Right ventricle myocardium inferior (tissue), 1 donor: ENCODE measurements at places on chromosomes 4 and X.

GRCh38 chrX:13223868-13224567, 95.8 kb downstream of the ATXN3L start:
- DNase-seq: no peak

GRCh38 chr4:154584259-154584658, 6.3 kb downstream of the FGA start:
- DNase-seq: no peak

DNA sequence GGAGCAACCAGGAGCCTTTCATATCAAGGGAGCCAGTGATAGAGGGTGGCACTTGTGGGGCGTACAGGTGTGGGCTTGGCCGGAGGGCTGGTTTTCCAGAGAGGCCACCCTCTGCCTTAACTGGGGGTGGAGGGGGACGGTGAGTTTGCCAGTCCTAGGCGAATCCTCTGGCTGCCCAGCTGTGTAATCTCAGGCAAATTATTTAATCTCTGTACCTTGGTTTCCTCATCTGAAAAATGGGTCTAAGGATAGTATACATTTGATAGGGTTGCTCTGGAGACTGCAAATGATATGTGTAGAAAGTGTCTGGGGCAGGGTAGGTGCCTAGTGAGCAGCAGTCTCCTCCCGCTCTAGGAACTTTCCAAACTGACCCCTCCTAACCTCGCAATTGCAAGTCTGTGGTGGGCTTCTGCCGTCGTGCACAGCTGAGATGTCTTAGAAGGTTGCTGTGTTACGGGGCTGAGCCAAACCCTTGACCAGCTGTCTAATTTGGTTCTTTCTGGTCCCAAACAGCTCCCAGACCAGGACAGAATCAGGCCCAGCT, 3.8 kb upstream of the CXCR3 start:
- DNase-seq: peak; percentile 63

DNA sequence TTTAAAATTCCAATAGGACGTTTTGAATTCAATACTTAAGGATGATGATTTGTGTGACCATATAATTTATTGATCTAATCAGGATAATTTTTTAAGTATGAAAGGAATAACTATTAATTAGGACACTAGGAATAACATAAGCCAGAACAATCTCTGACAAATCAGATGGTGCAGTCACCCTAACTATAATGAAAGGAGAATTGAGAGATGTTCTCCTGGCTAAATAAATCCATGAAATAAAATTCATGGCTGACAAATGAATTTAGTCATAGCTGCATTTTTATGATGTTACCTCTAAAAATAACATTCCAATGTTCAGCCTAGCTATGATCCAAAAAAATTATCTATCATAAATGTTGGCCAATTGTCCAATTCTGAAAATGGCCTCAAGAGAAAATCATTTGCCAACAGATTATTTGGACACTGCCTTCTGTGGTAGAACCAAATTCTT, 190.6 kb upstream of the NEIL3 start:
- DNase-seq: no peak

DNA sequence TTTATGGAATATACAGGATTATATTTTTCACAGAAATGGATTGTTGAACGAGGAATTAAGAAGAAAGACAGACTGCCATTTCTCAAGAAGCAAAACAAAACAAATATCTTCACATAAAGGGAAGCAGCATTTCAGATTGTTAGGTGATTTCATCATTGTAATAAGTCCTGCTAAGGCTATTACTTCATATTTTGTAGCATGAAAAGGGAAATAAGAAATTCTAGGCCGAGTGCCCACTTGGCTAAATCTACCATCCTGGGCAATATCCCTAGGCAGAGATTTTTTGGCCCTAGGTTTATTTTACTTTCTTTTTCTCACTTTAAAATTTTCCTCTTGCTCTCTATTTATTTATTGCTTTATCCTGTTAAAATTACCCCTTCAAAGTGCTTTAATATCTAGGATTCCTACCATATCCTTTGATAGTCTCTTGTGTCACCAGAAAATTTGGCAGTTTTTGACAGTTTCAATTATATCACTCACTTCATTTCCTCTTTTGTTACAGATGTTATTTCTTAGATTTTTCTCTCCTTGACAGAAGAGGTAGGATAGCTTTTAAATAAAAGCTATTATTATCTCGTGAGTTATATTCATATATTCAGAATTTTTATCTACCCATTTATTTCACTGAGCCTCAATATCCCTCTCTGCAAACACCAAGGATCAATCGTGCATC, 142.3 kb downstream of the PDGFC start:
- no peak for DNase-seq

- no peak for DNase-seq
These were observed 423.7 kb downstream of the PDGFC start for GRCh38 chr4:156547891-156548290.

DNA sequence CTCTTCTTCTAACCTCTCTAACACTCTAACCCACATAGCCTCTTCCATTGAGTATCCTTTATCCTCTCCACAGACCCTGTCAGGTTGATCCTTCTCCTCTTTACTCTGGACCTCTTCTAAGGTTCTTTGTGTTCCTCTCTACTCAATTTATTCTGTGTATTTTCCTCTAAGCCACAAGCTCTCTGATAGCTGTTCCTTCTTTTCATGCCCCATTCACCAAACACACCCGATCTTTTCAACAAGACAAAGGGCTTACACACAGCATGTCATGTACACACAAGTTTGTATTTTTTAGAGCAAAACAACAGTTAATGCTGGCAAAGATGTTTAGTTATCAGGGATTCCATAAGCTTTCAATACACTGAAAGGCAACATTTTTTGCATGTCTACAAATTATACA, 1.9 kb downstream of the SPIN2B start:
- DNase-seq: no peak

- peak; percentile 61 for DNase-seq
These were observed 672 bp downstream of the PGM2 start for GRCh38 chr4:37827030-37827685.

GRCh38 chr4:1693131-1693896, 9.2 kb upstream of the FAM53A start:
- DNase-seq: peak; percentile 80

- DNase-seq: no peak
These were observed 349.8 kb downstream of the OPHN1 start for GRCh38 chrX:68083510-68083909.

GRCh38 chr4:16890651-16891050, 7.8 kb downstream of the LDB2 start:
- DNase-seq: no peak

GRCh38 chr4:128866691-128867090, 57.2 kb downstream of the JADE1 start:
- DNase-seq: no peak

GRCh38 chr4:39312816-39313215, 53.3 kb downstream of the RFC1 start:
- no peak for DNase-seq

- DNase-seq: no peak
These were observed 352.7 kb downstream of the NKX6-1 start for GRCh38 chr4:84146300-84146959.

DNA sequence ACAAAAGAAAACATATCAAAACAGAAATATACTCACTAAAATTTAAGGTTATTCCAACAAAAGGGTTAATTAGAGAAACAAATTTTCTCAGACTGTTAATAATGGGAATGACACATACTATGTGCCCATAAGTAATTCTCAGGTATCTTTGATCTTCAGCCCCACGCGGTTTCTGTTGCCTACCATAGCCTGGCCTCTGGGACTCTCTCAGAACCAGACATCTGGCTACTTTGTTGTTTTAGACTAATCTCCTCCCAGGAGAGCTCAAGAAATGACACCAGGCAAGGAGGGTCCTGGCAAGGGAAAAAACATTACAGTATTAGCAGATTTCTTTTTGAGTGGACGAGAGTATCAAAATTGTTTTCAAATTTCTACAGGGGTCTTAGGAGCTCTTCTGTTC, 43.7 kb downstream of the SLC10A7 start:
- DNase-seq: no peak

GRCh38 chr4:82851318-82851717, 39.6 kb downstream of the SEC31A start:
- DNase-seq: no peak

- DNase-seq: no peak
These were observed 129.8 kb downstream of the GPR143 start for GRCh38 chrX:9635803-9636202.

DNA sequence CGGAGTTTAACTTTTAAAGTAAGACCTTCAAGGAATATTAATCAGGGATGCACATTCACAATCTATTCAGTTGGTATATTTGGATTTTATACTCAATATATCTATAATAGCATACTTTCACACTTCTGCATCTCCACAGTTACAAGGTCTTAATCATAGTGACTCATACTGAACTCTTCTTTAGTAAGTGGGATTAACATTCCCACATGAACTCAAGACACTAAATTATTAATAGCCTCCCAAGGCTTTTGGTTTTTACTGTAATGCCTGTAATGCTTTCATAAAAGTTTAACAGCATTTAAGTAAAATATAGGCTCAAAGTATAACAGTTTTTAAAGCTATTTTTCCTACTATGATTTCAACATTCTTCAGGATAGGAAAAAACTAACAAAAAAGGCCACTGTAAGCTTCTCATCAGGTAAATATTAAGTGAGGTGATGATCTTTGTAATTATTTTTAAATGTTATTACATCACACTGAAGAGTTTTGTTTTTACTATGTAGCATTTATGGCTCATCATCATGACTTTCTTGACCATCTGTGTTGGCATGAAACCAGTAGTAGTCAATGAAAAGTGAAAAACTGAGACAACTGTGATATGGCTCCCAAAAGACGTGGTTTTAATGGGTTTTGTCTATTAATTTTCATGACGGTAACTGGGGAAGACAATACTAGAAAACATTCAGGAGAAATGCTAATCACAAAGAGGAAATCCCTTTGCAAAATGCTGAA, 91.5 kb upstream of the GALNT7 start:
- DNase-seq: no peak

GRCh38 chr4:1310031-1310795, 20.5 kb downstream of the MAEA start:
- peak; percentile 42 for DNase-seq

- DNase-seq: no peak
These were observed 1.9 kb upstream of the BMX start for GRCh38 chrX:15498741-15499140.

DNA sequence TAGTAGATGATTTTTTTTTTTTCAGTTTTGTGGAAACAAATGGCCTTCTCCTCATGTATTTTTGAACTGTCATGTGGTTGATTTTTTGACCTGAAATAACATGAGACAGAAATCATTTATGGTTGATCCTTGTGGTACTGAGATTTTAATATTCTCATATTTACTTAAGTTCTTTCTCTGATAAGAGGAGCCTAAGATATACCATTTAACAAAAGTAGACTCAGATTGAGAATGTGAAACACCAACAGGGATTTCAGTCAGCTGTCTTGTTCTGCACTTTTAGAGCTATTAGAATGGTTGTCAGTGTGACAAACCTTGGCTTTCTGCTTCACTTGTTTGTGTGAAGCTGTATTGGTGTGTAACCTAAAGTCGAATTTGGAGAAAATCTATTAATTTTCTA, 575.7 kb downstream of the SPOCK3 start:
- DNase-seq: no peak

DNA sequence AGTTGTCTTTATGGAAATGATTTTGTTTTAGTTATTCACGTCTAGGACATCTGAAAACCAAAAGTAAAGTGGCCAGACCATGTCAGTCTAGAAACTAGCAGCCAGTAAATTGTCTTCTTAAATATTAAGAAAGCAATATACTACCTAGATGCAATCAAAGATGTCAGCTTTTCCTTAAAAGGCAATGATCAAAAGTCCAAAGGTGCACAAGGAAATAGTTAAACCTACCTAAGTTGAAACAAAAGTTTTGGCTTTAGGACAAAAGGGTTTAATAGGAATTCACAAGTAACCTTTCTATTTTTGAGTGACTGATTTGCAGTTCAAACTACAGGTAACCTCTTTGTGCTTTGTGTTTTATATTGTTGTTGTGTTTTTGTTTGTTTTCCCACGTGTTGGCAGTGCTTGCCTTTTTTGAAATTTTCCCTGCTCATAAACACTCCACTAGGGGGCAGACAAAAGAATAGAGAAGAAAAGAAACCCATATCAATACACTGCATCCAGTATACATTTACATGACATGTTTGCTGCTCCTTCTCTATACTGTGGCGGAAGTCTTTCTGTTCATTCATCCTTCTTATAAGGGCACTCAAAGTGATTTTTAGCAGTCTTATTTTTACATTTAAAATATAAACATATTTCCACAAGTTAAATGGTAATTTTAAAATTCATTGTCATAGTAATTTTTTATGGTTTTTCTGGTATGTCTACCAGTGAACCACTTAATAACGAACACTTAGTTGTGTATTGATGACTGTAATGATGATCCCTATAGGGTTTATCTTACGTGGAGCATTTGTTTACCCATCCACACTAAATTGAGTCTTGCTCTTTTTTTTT, 62.7 kb downstream of the GAB1 start:
- DNase-seq: no peak

- DNase-seq: no peak
These were observed 581.6 kb upstream of the FTHL17 start for GRCh38 chrX:31653422-31653821.

GRCh38 chrX:107738272-107738671, 37.3 kb downstream of the TSC22D3 start:
- DNase-seq: no peak
